Activated CD4-positive, alpha-beta T cell treated with anti-CD3 and anti-CD28 coated beads, Interleukin-2, amount 50 U/mL, for 4 hours (primary cell): ENCODE measurements at places on chromosomes 12 and 14.

DNA sequence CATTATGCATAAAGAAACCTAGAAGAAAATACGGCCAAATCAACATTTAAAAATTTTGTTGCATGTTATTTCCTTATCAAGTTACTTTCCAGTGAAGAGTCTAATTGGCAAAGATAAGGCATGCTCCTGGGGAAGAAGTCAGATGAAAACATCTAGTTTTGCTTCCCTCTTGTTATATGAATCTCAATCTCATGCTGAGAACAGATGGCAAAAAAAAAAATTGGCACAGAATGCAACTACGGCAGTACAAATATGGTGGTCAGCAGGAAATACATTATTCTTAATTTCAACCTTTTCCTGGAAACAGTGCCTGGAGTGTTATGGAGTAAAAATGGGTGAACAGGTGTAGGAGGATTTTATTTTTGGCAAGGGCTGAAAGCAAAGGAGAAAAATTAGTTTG, 32.8 kb downstream of the HECTD4 start:
- no peak for DNase-seq

- no peak for DNase-seq
Observed at GRCh38 chr12:91161009-91161408, 21.6 kb downstream of the DCN start.

- no peak for DNase-seq
Observed at GRCh38 chr14:102911991-102912761, 10.3 kb upstream of the AMN start.

DNA sequence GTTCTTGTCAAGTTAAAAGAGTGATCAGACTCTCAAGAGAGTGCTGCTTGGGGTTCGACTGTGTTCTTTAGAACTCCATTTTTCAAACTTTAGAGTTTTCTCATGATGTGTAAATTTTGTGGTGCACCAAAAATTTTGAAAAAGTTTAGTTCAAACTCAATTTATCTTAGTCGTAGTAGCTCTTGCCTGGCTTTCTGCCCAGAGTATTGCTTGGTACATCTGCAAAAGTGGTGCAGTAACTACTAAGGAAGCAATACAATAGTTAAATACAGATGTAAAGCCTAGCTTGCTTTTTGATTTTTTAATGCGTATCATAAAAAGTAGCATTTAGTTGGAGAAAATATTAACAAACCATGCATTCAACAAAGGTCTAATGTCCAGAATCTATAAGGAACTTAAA, 9.5 kb upstream of the CCDC91 start:
- no peak for DNase-seq

DNA sequence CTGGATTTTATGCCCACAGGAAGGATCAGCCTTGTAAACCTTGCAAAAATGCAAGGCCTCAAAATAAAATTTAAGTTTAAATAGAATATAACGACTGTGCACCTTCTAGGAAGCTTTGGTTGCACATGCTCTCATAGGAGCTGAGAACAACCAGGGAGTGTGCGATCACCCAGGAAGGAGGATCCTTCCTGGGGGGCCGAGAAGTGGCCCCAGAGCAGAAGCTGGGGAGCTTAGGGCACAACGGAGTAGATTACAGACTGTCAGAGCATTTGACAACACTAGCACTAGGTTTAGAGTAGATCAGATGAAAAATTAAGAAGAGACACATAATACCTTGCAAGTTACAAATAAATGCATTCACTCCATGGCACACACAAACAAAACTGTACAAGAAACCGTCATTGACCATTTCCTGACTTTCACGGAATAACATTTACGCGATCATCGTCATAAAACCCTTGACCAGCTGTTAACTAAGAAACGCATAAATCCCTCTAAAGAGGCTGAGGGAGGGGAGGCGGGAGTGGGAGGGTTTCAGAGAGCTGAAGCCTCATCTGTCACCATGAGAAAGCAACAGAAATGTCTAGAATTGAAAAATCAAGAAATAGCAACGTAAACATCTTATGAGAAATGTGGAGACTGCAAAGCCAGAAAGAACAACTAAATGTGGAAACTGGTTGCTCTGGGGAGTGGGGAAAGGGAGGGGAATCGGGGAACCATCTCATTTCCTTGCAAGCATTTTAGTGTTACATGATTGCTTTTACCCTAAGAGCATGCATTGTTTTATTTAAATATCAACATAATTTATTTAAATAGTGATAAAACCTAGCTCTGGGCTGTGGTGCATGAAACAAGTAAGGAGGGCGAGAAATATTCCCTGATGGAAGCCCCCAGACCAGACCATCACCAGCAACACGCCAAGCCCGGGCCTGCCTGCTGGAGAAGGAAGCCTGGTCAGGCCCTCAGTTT, 13.1 kb upstream of the CCDC85C start:
- no peak for DNase-seq

GRCh38 chr12:52442600-52443061, 8.5 kb upstream of the KRT75 start:
- no peak for DNase-seq

DNA sequence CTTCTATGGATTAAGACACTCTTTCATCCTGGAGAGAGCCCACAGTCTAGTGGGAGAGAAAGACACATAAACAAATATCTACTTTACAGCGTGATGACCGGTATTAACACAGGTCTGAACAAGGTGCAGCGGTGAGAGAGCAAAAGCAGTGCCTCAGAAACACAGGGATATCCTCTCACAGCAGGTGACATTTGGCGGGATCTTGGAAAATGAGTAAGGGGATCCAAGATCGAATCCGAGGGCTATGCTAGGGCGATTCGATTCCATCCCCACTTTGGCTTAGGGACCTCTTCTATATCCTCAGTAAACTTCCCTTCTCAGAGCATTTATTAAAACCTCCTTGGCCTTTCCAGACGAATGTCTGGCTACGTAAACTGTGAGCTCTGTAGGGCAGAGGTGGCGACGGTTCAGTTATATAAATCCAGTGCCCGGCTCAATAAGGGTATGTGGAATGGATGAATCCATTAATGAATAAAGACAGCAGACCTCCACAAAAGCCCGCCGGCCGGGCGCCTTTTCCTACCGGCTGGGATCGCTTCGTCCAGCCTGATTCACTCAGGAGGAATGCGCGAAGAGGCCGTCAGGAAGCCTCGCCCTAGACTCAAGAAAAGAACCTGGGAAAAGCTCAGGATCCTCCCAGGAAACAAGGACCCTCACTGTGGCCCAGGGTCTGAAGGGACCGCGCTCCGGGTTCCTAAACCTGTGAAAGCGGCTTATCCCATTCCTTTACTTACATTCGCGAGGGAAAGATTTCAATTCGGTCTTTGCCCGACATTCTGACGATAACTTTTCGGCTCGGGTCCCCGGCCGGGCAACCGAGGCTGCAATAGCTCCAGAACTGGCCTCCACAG, 455 bp downstream of the ATP6V1D start:
- DNase-seq = no peak

DNA sequence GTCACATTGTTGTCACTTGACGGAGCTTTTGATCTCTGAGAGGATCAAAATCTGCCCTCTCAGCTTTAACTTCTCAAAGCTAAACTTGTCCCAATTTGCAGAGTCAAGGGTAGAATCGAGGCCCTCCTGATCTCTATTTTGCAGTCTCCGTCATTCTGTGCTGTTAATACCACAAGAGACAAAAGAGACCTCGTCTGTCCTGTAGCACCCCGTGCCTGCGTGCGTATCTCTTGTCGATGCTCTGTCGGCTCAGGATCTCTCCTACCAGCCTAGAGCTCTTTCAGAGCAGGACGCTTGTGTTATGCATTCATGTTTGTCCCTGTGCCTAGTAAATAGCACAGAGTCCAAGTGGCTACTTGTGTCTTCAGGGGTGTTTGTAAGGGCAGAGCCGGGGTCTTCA, 5.1 kb downstream of the EVL start:
- DNase-seq = no peak

DNA sequence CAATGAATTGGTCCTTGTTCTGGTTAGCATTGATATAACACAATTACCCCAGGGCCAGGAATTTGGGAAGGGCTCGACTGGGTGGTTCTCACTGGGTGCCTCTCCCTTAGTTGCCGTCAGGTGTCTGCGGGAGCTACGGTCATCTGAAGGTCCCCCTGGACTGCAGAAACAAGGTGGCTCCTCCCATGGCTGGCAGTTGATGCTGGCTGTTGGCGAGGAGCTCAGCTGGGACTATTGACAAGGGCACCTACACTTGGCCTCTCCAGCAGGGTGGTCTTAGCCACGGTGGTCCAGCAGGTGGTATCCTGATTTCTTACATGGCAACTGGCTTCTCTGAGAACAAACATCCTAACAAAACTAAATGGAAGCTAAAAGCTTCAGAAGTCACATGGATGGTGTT, 41.0 kb upstream of the RGS6 start:
- no peak for DNase-seq

GRCh38 chr14:54189748-54190354, 207.0 kb upstream of the CDKN3 start:
- DNase-seq = no peak

DNA sequence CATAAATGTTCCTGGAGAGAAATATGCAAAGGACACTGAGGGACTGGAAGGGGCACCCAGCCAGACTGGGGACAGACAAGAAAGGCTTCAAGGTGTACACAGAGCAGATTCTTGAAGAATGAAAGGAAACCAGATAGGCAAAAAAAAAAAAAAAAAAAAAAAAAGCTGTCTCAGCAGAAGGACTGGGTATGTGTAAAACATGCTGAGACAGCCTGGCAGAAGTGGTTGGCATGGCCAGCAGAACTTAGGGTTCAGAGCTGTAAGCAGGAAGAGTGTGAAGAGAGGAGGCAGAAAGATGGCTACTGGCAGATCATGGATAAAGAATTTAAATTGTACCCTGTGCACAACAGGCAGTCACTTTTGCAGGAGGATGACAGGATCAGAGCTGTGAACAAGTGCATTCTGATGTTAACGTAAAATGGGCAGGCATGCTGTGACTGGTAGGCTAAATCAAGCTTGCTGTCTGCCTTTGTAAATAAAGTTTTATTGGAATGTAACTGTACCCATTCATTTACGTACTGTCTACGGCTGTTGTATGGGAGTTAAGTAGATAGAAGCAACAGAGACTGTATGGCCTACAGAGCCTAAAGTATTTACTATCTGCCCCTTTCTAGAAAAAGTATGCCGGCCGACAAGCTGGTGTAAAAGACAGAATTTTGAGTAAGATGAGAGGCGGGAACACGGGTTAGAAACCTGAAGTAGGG, 42.2 kb downstream of the UBR7 start:
- no peak for DNase-seq

- DNase-seq = no peak
Observed at GRCh38 chr14:24130380-24130716, at the start of gene FITM1. TSS of gene FITM1 (plus strand) at chr14:24130659. CDS start at chr14:24131564, 905 bp downstream.

DNA sequence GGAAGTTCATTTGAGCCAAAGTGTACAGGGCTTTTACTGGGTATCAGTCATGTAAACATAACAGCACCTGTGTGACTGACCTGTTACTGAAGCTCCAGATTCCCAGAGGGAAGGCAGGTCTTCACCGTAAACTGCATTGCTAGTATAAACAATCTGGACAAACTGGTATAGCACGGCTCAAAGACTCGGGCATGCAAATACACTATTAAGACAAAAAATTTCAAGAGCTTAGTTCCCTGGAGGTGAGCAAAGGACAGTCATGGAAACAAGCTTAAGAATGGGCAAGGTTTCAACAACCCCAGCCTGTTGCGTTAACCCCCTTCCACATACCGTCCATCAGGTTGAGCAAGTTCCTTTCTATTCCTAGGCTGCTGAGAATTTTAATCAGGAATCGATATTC, 9.4 kb downstream of the PARP11 start:
- no peak for DNase-seq

- no peak for DNase-seq
Observed at GRCh38 chr12:29241821-29242591, 92.9 kb downstream of the FAR2 start.

GRCh38 chr14:68131907-68132306, 312.3 kb downstream of the RAD51B start:
- DNase-seq = no peak

GRCh38 chr12:54167500-54167896, 21.3 kb downstream of the SMUG1 start:
- DNase-seq = no peak

DNA sequence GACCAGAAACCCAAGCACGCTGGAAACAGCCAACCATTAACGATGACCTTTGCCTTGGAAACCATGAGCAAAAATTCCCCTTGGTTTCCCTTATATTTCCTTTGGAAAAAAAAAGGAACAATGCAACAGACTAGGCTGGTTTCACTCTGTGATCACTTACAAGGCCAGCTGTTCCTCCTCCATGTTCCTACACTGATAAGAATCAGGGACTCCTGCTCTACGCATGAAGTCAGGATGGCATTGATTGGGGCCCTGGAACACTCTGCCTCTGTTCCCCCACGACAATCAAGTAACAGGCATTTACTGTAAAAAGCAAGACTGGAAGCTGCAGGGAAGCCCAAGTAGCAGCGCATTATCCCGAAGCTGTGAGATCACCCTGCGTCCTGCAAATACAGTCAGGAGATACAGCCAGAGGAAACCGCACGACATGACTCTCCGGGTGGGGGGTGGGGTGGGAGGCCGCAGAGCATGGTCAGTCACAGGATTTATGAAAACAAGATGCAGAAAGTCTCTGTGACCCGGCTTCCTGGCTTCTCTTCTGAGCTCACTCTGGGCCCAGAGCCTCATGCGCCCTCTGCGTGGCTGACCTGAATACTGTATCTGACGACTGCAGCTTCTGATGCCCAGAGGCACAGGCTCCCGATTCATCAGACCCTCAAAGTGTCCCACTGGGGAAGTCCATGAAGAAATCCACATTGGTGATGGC, 31.1 kb downstream of the SSH1 start:
- DNase-seq = no peak

DNA sequence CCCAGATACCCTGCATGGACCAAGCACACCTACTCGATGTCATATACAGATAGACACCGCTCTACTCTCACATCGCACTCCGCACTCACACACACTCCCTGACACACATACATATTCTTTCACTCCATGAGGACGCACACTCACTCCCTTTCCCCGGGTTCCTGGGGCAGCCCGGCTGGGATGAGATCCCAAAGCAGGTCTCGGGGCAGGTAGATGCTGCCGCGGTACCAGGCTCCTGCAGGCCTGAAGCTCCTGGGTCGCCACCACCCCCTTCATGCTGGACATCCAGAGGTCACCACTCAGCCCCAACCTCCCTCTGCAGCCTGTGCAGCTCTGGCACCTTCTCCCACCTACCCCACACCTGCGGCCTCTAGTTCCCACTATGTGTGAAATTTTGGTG, 2.3 kb downstream of the C1QL4 start:
- no peak for DNase-seq

GRCh38 chr12:9256341-9256740, 48.1 kb upstream of the PZP start:
- no peak for DNase-seq

DNA sequence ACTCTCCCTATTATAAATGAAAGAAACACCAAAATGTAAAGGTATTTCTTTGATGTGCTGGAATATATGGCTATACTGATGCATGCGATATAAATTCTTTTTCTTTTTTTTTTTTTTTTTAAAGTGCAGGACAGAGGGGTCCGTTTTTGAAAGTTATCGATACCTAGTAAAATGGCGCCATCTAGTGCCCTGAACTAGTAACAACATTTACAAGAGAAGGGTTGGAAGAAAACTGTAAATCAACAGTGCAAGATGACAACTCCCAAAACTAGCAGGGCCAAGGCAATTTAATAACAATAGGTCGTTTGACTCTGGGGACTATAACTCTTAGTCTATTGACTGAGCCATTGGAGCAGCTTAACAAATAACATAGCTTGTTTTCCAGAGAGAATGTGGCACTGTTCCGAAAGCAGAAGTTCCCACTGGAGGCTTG, 137.7 kb downstream of the SPTSSA start:
- DNase-seq = no peak
